ENCODE measurements at places on chromosomes 16 and 17.

DNA sequence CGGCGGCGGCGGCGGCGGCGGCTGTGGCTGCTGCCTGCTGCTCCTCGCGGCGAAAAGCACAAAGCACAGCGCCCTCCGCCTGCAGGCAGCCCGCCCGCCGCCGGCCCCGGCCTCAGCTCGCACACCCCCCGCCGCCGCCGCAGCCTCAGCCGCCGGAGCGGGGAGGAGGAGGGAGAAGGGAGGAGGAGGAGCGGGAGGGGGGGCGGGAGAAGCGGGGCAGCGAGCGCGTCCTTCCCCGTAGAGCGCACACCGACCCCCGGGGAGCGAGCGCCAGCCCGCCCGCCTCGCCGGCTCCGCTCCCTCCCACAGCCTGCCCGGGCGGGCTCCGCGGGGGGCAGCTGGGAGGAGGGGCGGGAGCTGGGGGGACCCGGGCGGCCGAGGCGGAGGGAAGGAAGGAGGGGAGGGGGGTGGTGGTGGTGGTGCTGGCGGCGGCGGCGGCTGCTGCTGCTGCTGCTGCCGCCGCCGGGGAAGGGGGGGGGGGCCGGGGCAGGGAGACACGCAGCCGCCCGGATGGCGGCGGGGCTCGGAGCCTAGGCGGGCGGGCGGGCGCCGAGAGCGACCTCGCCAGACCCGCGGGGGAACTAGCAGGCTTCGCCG lies at the start of gene UBTF:
Gene UBTF, minus strand, starts transcription at position 60 of the 597 bp plus-strand sequence. CDS start 1,446 bp downstream, outside the sequence.
- DNase-seq: no peak

- no peak for DNase-seq
These were observed 14.9 kb downstream of the LIMD2 start for GRCh38 chr17:63685041-63685440.

- DNase-seq: no peak
These were observed 172.5 kb downstream of the RPTOR start for GRCh38 chr17:80716986-80717719.

GRCh38 chr17:80445726-80446110 lies 30.7 kb downstream of the NPTX1 start:
- DNase-seq: no peak

DNA sequence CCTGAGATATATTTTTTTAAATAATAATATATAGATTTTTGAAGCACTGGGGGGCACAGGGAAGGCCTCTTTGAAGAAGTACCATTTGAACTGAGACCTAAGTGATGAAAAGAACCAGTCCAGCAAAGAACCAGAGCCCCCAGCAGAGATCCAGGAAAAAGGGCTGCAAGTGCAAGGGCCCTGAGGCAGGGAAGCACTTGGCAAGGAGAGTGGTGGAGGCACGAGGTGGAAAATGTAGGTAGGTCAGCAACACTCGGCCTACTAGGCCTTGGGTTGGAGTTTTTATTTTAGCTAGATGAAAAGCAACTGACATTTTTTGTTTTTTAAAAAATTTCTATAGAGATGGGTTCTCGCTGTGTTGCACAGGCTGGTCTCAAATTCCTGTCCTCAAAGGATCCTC lies 1.6 kb upstream of the CD19 start:
- no peak for DNase-seq
